ENCODE measurements at places on chromosomes 2 and 18.
A peak's percentile ranks its signal among the peaks of the same experiment; 100 is the strongest.

GRCh38 chr2:5453220-5454050 is 238.7 kb upstream of the SOX11 start:
- no peak for DNase-seq

DNA sequence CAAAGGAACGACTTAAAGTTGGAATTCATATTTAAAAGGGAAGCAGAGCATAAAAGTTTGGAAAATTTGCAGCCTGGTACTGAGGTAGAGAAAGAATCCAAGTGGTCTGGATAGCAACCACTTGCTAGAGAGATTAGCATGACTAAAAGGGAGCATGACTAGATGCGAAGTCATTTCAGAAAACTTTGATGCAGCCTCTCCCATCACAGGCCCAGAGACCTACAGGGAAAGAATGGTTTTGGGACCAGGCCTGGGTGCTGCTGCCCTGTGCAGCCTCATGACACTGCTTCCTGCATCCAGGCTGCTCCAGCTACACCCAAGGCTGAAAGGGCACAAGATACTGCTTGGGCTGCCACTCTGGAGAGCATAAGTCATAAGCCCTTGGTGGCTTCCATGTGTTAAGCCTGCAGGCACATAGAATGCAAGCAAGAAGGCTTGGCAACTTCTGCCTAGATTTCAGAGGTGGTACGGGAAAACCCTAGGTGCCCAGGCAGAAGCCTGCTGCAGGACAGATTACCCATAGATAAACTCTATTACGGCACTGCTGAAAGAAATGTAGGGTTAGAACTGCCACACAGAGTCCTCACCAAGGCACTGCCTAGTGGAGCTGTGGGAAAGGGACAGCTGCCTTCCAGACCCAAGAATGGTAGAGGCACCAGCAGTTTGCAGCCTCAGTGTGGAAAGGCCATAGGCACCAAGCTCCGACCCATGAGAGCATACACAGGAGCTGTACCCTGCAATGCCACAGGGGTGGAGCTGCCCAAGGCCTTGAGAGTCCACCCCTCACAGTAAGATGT is 12.6 kb upstream of the CHN1 start:
- no peak for DNase-seq

GRCh38 chr2:86679036-86679435 is 41.1 kb upstream of the RMND5A start:
- no peak for DNase-seq

DNA sequence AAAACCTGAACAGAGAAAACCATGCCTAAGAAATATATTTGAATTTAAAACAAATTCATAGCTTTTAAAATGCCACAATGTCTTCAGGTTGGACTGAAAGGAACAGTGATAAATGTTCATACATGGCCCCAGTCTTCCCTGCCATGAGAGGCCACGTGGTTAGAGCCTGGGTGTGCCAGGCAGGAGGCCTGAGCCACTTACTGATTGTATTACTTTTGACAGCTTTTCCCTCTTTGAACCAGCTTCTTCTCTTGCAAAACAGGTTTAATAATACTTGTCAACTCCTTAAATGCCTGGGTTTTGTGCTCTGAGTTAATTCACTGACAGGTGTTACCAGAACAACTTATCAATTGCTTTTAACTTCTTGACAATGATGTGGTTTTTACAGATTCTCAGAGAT is 27.0 kb downstream of the RBKS start:
- DNase-seq, result no peak

DNA sequence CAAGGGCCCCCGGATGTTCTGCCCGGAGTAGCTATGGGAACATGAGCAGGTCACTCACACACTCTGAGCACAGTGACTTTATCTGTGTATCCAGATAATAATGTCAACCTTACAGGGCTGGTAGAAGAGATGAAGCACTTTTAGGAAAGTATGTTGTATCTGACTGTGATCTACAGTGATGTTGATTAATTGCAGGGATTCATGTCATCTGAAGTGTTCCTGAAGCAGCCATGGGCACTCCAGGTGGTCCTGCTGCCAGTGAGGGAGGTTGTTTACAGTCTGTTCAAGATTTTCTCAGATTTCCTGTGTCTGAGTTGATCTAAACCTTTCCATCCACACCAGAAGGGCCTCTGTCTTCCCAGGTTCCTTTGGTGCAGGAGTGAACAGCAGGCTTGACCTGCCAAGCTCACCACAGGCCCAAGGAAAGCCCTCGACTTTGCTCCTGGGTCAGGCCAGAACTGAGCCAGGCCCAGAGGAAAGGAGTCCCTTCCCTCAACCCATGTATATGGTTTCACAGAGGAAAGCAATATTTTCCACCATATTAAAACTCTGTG is 28.0 kb downstream of the KIAA2012 start:
- DNase-seq, result no peak

DNA sequence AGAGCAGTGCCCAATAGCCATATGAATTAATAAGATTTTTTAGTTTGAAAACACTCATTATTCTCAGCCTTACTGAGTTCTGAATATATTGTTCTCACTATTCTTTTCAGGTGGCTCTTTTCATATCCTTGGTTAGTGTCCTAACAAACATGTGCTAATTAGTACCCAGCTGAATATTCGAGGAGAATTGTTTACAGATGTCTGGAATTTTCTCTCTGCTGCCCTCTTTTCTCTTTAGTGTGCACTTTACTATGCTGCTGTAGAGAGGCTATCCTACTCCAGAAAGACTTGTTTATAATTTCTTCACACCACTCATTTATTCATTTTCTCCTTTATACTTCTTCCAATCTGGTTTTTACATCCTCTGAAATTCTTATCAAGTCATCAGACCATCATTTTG is 405.3 kb downstream of the SPAG16 start:
- DNase-seq, result no peak

DNA sequence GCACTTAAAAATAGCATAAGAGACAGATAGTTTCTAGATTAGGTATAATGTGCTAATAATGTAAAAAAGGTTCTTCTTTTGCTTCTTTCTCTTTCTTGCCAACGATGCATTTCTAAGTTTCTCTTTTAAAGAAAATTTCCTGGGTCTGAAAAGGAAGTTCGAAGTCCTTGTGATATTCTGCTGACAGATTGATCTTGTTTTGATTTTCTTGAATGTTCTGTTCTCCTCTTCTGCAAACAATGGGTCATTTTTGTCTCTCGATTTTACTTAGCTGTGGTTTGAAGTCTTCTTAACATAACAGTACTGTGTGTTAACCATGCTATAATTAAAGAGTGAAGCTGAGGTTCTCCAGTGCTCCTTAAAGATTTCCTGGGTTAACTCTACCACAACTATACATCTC is 61.1 kb upstream of the ACYP2 start:
- DNase-seq, result no peak

DNA sequence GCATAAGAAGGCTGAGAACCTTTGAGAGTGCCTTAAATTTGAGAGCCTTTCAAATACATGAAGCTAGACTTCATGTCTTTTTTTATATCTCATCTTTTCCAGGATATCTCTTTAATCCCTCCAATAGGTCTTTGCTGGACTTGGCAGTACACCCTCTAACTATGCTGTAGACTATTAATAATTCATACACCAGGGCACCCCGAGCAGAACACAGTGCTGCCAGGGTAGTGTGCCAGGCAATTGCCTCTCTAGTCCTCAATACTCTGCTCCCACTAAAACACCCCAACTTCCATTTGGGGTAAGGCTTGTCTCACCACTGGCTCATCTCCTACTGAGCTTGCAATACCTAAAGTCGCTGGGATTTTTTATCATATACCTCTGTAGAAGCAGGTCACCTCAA is 80.8 kb downstream of the VIT start:
- DNase-seq, result no peak

- no peak for DNase-seq
Observed at GRCh38 chr2:133171393-133172004, 396.8 kb downstream of the NCKAP5 start.

GRCh38 chr2:216031960-216032689 is 18.8 kb upstream of the MREG start:
- no peak for DNase-seq

DNA sequence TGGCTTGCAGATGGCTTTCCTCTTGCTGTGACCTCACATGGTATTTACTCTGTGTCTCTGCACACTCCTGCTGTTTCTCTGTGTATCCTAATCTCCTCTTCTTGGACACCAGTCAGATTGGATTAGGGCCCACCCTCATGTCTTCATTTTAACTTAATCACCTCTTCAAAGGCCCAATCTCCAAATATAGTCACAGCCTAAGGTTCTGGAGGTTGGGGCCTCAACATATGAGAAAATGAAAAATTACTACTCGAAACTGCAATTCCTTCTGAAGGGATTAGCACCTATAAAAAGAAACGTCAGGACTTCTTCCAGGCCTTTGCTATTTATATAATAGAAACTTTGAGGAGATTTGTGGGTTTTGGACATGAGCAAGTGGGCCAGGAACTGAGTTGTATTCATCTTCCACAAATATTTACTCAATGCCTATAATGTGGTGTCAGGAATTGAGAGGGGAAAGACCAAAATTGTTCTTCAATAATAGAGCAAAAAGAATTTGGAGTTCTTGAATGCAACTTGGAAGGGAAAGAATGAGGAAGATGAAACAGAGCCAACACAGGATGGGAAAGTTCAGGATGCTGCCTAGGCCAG is 270.0 kb upstream of the FN1 start:
- no peak for DNase-seq

DNA sequence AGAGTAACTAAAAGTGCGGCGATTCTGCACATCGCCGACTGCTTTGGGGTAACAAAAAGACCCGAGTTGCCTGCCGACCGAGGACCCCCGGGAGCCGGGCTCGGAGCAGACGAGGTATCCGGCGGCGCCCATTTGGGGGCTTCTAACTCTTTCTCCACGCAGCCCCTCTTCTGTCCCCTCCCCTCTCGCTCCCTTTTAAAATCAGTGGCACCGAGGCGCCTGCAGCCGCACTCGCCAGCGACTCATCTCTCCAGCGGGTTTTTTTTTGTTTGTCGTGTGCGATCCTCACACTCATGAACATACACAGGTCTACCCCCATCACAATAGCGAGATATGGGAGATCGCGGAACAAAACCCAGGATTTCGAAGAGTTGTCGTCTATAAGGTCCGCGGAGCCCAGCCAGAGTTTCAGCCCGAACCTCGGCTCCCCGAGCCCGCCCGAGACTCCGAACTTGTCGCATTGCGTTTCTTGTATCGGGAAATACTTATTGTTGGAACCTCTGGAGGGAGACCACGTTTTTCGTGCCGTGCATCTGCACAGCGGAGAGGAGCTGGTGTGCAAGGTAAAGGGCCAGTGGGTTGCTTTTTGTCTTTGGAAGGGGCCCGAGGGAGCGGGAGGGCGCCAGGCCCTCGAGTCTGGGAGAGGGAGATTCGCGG is 1.4 kb downstream of the TRIB2 start:
- peak; percentile 34 for DNase-seq

- no peak for DNase-seq
Observed at GRCh38 chr2:22600156-22600555, 784.8 kb upstream of the KLHL29 start.

DNA sequence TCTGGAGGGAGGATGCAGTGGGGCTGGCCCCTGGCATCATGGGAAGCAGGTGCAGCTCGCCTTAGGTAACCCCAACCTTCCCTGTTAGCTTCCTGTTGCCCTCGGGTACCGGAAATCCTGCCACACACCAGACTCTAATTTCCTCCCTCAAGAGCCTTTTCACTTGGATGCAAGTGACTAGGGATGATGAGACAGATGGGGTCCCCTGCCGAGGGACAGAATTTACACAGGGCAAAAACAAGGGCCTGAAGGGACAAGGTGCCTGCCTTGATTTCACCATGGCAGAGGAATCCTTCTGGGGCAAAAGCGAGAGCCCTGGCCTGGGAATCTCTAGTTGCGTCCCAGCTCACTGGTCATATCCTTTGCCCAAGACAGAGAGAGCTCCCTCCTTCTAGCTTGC is 263.1 kb downstream of the LOXHD1 start:
- no peak for DNase-seq

- peak; percentile 26 for DNase-seq
Observed at GRCh38 chr2:26477126-26477910, 606 bp downstream of the OTOF start.

DNA sequence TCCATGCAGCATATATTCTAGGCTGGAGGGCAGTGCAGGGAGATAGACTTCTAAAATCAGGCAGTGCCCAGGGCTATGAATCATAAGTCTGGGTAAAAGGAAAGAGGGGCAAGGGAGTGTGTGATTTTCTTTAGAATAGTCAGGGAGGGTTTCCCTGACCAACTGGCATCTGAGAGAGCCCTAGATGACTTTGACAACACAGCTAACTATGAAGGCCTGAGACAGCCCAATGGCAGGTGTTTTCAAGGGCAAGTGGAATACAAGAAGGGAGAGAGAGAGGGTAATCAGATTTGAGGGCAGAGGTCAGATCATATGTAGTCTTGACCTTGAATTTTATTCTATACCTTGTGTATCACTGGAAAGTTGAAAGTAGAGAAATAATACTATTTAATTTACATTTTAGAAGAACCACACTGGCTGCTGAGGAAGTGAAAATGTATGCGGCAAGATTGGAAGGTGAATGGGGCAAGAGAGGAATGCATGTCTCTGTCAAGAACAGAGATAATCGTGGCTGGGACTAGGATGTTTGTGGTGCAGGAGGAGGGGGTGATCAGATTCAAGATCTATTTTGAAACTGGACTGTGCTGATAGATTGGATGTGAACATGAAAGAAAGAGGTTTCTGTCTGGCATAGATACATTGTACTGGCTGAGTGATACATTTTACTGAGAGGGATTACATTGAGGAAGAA is 1.9 kb upstream of the ITGB6 start:
- DNase-seq, result no peak

GRCh38 chr18:961644-962355 is 57.1 kb downstream of the ADCYAP1 start:
- DNase-seq, result peak; percentile 68

DNA sequence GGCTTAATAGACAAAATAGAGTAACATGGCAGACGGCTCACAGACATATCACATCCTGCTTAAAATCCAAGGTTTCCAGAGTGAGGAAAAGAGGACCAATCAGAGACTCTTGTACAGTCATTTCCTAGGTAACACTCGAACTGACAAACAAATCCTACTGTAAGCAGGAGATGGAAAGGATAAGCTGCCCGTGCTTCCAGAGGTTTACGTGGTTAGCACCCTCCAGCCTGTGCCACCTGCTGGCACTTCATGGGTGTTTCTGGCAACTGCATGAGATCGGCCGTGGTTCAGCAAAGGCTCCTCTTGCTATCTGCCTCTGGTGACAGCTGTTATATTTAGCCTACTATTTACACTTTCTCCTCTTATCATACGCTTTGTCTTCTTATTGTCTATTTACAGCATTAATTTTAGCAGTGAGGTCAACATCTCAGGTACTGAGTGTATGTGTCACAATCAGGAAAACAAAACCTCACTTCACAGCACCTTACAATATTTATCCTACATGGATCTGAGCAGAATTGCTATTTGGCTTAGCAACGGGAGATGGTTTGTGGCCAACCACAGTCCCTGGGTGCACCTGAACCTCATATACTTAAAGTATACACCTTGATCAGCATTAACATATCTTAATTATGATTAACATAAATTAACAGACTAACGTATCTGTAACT is 226.9 kb downstream of the TMEM163 start:
- DNase-seq, result no peak
